ENCODE measurements at places on chromosomes 7 and 10.

DNA sequence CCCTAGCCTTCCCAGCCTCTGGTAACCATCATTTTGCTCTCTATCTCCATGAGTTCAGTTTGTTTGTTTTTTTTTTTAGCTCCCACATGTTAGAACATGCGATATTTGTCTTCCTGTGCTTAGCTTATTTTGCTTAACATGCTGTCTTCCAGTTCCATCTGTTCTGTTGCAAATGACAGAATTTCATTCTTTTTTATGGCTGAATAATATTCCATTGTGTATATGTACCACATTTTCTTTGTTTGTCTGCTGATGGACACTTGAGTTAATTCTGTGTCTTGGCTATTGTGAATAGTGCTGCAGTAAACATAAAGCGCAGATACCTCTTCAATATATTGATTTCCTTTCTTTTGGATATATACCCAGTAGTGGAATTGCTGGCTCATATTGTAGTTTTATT is 21.0 kb downstream of the DLD start:
- DNase-seq = no peak

- peak; percentile 79 for DNase-seq
These were observed 16.5 kb downstream of the AP5Z1 start for GRCh38 chr7:4791738-4792536.

DNA sequence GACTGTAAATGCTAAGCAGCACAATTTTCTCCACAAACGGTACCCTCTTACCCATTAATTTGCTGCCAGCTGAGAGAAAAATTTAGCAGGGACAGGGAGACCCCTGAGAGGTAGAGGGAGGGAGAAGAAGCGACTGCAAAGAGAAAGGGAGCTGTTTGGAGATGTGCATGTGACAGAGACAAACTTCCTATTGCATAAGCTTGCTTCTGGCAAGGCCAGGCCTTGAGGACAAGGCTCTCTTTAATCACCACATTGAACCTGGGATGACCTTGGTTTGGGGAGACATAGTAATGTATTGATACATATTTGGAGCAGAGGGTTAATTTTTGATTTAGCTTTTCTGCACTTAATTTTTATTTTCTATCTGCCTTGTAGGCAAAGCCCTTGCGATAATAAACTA is 31.1 kb upstream of the HIBADH start:
- no peak for DNase-seq

DNA sequence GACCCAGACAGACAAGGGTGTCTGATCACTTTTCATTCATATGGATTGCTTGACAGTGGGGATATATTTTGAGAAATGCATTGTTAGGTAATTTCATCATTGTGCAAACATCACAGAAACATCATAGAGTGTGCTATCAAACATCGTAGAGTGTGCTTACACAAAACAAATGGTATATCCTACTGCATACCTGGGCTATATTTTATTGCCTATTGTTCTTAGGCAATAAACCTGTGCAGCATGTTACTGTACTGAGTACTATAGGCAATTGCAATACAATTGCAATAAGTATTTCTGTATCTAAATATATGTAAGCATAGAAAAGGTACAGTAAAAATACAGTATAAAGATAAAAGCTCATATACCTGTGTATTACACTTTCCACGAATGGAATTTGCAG is 319.1 kb downstream of the KIF20B start:
- no peak for DNase-seq

Data from activated CD4-positive, alpha-beta T cell treated with anti-CD3 and anti-CD28 coated beads, Interleukin-2, amount 10 ng/mL, durations not matched to agents 7 days and 5 days (primary cell).